ENCODE measurements at places on chromosomes 5 and 9.

DNA sequence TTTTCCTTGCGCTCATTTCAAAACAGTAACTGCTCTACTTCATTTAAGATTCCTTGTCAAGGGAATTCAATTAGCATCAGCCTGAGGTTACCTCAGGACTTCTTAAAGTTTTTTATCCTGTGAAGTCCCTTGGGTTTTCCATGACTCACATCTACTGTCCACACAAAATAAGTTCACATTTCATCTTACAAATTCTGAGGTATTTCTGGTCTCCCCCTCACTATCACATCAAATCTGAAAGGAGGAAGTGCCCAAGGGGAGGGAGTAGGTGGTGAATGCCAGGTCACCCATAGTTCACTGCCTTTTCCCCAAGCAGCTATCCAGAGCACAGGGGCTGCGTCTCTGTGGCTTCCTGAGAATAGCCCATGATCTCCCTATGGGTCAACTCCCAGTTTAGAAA lies 227.1 kb upstream of the NREP start:
- no peak for DNase-seq

DNA sequence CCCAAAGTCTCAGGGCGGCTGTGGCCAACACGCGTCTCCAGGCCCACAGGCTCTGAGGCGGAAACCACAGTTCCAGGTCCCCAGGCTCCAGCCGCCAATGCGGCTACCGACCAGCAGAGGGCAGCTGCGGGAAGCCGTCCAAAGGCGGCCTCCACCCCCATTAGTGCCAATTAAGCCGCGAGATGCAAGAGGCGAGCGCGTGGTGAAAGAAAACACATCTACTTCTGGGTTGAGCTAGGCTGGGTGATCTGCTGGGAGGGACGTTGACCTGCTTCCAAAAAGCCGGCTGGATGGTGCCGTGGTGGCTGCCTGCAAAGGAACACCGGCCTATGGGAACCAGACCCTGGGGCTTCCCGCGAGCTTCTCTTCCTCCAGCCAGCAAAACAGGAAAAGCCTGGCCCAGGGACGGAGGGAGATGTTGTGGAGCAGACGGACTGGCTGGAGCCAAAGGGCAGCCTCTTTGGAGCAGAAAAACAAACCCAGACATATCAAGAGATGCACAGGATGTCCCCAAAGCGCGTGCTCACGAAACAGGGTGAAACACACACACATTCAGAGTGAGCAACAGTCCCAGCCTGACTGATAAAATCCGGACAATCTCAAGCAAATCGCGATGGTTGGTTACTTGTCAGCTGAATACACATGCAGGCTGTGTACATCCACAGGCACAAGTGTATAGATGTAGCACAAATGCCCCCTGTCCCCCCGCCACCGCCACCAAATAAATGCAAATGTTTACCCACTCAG lies 187.1 kb upstream of the BRINP1 start:
- no peak for DNase-seq

- no peak for DNase-seq
Measured at GRCh38 chr5:106601620-106602019, 1069.1 kb downstream of the EFNA5 start.

- DNase-seq = no peak
Measured at GRCh38 chr5:67029481-67029880, 167.1 kb downstream of the CD180 start.

DNA sequence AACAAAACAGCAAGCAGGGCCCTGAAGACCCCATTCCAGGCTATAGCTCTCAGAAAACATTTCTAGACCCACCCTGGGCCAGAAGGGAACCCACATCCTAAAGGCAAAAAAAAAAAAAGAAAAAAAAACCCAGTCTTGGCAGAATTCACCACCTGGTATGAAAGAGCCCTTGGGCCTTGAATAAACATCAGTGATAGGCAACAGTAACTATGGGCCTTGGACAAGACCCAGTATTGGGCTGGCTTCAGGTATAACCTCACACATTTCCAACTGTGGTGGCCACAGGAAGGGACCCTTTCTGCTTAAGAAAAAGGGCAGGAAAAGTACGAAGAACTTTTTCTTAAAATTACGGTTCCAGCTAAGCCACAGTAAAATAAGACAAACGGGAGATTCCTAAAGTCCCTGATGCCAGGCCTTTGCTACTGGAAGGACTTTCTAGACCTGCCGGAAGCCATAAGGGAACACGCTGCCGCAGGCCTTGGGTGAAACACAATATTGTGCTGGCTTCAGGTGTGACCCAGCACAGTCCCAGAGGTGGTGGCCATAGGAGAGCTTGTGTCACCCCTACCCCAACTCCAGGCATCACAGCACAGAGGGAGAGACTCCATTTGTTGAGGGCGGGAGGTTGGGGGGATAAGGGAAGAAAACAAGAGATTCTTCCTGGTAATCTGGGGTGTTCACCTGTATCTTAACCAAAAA lies 505.2 kb upstream of the RGMB start:
- no peak for DNase-seq

DNA sequence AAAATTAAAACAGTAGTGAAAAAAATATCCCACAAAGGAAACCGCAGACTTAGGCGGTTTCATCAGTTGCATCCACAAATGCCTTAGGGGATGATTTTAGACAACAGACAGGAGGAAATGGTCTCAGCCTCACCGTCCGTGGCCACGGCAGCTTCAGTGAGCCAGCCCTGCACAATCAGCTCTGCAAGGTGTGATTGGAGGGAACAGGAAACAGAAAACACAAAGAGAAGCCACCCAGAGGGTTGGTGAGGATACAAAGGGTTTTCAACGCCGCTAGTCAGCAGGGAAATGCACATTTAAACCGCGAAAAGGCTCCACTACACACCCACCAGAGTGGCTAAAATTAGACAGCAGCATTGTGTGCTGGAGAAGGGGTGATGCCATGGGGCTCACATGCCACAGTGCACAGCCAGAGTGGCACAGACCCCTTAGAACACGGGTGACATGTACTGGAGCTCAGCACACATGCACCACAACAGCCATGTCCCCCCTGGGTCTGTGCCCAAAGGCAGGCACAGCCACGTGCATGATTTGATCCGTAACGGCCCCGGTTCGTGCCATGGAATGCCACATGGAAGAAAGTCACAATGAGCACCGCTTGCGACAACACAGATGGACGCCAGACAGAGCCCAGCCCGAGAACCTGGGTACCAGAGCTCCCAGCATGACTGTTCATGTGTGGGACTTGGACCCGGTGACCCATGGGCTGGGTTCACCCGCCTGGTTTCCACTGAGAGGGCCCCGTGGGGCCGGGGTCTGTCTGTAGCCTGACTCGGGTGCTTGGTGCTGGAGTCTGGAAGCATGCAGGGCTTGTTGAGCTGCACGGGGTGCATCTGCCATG lies 18.3 kb upstream of the TERT start:
- DNase-seq = no peak

- DNase-seq = no peak
Measured at GRCh38 chr9:2271426-2271825, 256.3 kb downstream of the SMARCA2 start.

DNA sequence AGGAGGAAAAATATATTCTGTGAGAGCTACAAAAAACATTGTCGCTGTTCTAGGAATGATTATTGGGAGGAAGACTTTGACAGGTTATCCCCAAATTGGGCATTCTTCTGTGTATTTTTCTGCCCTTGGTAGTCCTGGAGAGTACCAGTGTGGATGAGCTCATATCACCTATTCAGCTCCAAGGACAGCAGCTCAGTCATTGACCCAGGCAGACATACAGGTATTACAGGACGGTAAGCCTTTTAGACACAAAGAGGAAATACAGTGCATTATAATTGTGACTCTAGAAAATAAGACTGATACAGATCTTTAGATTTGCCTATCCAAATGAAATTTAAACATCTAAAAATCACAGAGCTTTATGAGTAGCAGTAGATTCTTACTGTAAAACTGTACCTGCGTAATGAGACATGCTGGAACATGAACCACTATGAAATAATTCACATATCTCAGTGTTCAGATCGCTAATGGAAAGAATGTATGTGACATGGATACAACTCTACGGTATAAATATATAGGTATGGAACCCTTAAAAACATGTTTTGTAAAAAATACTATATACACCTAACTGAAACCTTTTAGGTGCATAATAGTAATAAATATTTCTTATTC lies 56.0 kb downstream of the PLK2 start:
- no peak for DNase-seq

GRCh38 chr9:111900151-111900857 lies 3.7 kb downstream of the UGCG start:
- no peak for DNase-seq

DNA sequence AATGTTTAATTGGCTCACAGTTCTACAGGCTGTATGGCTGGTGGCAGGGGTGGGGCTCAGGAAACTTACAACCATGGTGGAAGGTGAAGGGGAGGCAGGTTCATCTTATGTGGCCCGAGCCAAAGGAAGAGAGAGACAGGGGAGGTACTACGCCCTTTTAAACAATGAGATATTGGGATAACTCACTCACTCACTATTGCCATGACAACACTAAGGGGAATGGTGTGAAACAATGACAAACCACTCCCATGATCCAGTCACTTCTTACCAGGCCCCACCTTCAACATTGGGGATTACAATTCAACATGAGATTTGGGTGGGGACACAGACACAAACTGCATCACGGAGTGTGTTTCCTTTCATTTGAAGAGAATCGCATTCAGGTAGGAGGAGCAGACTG lies 220.9 kb downstream of the GADD45G start:
- DNase-seq = no peak

GRCh38 chr5:98401656-98402055 lies 371.8 kb upstream of the RGMB start:
- no peak for DNase-seq

- DNase-seq = no peak
Measured at GRCh38 chr5:172364773-172365172, 81.2 kb upstream of the UBTD2 start.

DNA sequence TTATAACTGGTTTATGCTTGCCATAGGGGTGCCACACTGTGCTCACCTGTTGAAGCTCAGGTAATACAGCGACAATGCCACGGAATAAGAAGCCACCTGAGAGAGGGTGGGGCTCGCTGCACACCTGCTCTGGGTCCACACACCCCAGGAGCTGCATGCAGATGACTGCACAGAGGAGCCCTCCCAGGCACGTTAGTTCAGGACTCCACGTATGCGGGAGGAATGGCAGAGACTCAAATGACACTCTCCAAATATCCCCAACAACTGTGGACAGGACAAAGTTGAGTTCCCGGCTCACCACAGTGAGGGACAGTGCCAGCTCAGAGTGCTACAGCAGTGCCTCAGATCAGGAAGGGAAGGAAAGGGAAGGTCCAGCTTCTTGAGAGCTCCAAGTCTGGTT lies 5.8 kb upstream of the FCN1 start:
- DNase-seq = no peak

- DNase-seq = no peak
Measured at GRCh38 chr5:97075649-97076048, 66.8 kb downstream of the LIX1 start.

- DNase-seq = no peak
Measured at GRCh38 chr5:64229163-64229774, 63.6 kb downstream of the RNF180 start.

GRCh38 chr9:74645007-74645639 lies 148.0 kb downstream of the RORB start:
- no peak for DNase-seq

- DNase-seq = no peak
Measured at GRCh38 chr5:62328772-62329491, 22.9 kb downstream of the KIF2A start.

All from esophagus squamous epithelium (tissue), 5 donors.